T-helper 2 cell treated with Interferon-gamma antibody and Interleukin-4, amounts not matched to agents 100 ng/mL and 5 ng/mL, for 36 hours (primary cell): ENCODE measurements at places on chromosomes 1 and 21. TPM values are rescaled to one million over a fixed set of nuclear protein-coding genes. Genes with fewer than 3 reads are reported as not detected.

C1QA gene
- not detected in 2 replicates for total RNA-seq

SPTA1 gene
- total RNA-seq: not detected in 2 replicates

PPIAL4G gene
- 0.41 and 0.68 TPM in 2 replicates for total RNA-seq

OR2L8 gene
- total RNA-seq: 0.30 TPM in 1 of 2 replicates, not detected in the other

ADAMTS4 gene
- 0.30 and 1.0 TPM in 2 replicates for total RNA-seq

LCE1B gene
- total RNA-seq: not detected in 2 replicates

LORICRIN gene
- total RNA-seq: not detected in 2 replicates

MIXL1 gene
- not detected in 2 replicates for total RNA-seq

MROH7 gene
- 0.18 and 0.27 TPM in 2 replicates for total RNA-seq

DOCK7 gene
- 7.8 and 11.3 TPM in 2 replicates for total RNA-seq

TAS1R1 gene
- not detected in 2 replicates for total RNA-seq

PLA2G4A gene
- 2.0 and 2.2 TPM in 2 replicates for total RNA-seq

OR2AK2 gene
- total RNA-seq: not detected in 2 replicates

CD1E gene
- not detected in 2 replicates for total RNA-seq

HES3 gene
- not detected in 2 replicates for total RNA-seq

AADACL4 gene
- not detected in 2 replicates for total RNA-seq

CCDC185 gene
- not detected in 2 replicates for total RNA-seq

USH2A gene
- not detected in 2 replicates for total RNA-seq

ZSCAN20 gene
- 2.6 and 3.1 TPM in 2 replicates for total RNA-seq

SLAMF8 gene
- 0.68 and 1.1 TPM in 2 replicates for total RNA-seq

S100A11 gene
- 475 and 488 TPM in 2 replicates for total RNA-seq

CDC73 gene
- total RNA-seq: 54.2 TPM in 2 replicates

CACNA1S gene
- total RNA-seq: not detected in 2 replicates

CELA2B gene
- total RNA-seq: not detected in 2 replicates

PLEKHO1 gene
- total RNA-seq: 70.0 and 71.3 TPM in 2 replicates

SFN gene
- total RNA-seq: 1.1 and 1.5 TPM in 2 replicates

OR2L3 gene
- 0.11 TPM in 1 of 2 replicates, not detected in the other for total RNA-seq

ITLN2 gene
- total RNA-seq: not detected in 2 replicates
